Tongue (tissue), 3 donors: ENCODE measurements at places on chromosomes 2 and 18. TPM values are rescaled to one million over a fixed set of nuclear protein-coding genes. Genes with fewer than 3 reads are reported as not detected.

The TYMS gene
- total RNA-seq, result 31.6 TPM

The POU3F3 gene
- not detected for total RNA-seq

The GPR75 gene
- 0.92 TPM for total RNA-seq

The IL36RN gene
- total RNA-seq, result 5.6 TPM

The DES gene
- 5,232 TPM for total RNA-seq

The TSGA10 gene
- total RNA-seq, result 2.9 TPM

The TMEM178A gene
- total RNA-seq, result 4.9 TPM

The MBOAT2 gene
- 48.5 TPM for total RNA-seq

The LOXL3 gene
- 11.2 TPM for total RNA-seq

The GPR35 gene
- total RNA-seq, result 1.1 TPM

The EFEMP1 gene
- 75.8 TPM for total RNA-seq

The STK36 gene
- 20.6 TPM for total RNA-seq

The ALK gene
- 0.41 TPM for total RNA-seq

The RTP5 gene
- total RNA-seq, result not detected

The DPP10 gene
- total RNA-seq, result 2.5 TPM

The MC5R gene
- total RNA-seq, result not detected

The SGPP2 gene
- 2.3 TPM for total RNA-seq

The PLEK gene
- total RNA-seq, result 6.1 TPM

The ACMSD gene
- not detected for total RNA-seq

The SERPINB10 gene
- total RNA-seq, result 7.0 TPM

The SPHKAP gene
- total RNA-seq, result 18.2 TPM

The NEU2 gene
- total RNA-seq, result not detected

The HOXD13 gene
- not detected for total RNA-seq

The PDE1A gene
- 6.2 TPM for total RNA-seq

The LAMA1 gene
- total RNA-seq, result 4.5 TPM

The UGT1A3 gene
- 0.51 TPM for total RNA-seq

The MRPL44 gene
- total RNA-seq, result 49.3 TPM

The NT5DC4 gene
- total RNA-seq, result 0.21 TPM

The ASB18 gene
- 3.5 TPM for total RNA-seq

The TNS1 gene
- 196 TPM for total RNA-seq

The SLC5A7 gene
- total RNA-seq, result 0.51 TPM

The RGPD3 gene
- total RNA-seq, result 1.1 TPM

The CD28 gene
- total RNA-seq, result 2.4 TPM

The INO80C gene
- 22.8 TPM for total RNA-seq

The ARHGEF4 gene
- 48.5 TPM for total RNA-seq

The SERPINB3 gene
- 1.3 TPM for total RNA-seq

The C2orf81 gene
- 1.0 TPM for total RNA-seq

The C1D gene
- 54.8 TPM for total RNA-seq

The NOSTRIN gene
- 6.9 TPM for total RNA-seq

The ANKRD29 gene
- 9.2 TPM for total RNA-seq

The SLC9A2 gene
- 2.4 TPM for total RNA-seq

The PAIP2B gene
- 16.2 TPM for total RNA-seq

The GPR17 gene
- total RNA-seq, result 0.31 TPM

The CELF4 gene
- 0.51 TPM for total RNA-seq

The NPHP1 gene
- total RNA-seq, result 7.5 TPM

The ZNF532 gene
- total RNA-seq, result 86.1 TPM

The MLPH gene
- 10.3 TPM for total RNA-seq

The RESP18 gene
- total RNA-seq, result not detected

The FTCDNL1 gene
- 6.7 TPM for total RNA-seq

The TEX261 gene
- total RNA-seq, result 63.3 TPM

The CLEC4F gene
- total RNA-seq, result not detected

The TMEM163 gene
- total RNA-seq, result 0.72 TPM

The SLC39A6 gene
- 39.5 TPM for total RNA-seq

The SNTG2 gene
- 2.7 TPM for total RNA-seq

The IL18RAP gene
- total RNA-seq, result 0.31 TPM

The PTPRN gene
- total RNA-seq, result 0.31 TPM

The MYL1 gene
- total RNA-seq, result 6,866 TPM
